ENCODE measurements at places on chromosomes 12 and 14. TPM values are rescaled to one million over a fixed set of nuclear protein-coding genes. Genes with fewer than 3 reads are reported as not detected.

Gene KRT2
- not detected for total RNA-seq

Gene DTX3
- 22.9 TPM for total RNA-seq

Gene POLE2
- 3.9 TPM for total RNA-seq

Gene EAPP
- 36.6 TPM for total RNA-seq

Gene TSHR
- total RNA-seq = not detected

Gene NTN4
- total RNA-seq = 17.3 TPM

Gene INSM2
- not detected for total RNA-seq

Gene ZNF605
- total RNA-seq = 7.9 TPM

Gene TPH2
- total RNA-seq = not detected
